ENCODE measurements at places on chromosomes 2 and 18. TPM values are rescaled to one million over a fixed set of nuclear protein-coding genes. Genes with fewer than 3 reads are reported as not detected.

G6PC2 gene
- total RNA-seq = not detected

XIRP2 gene
- total RNA-seq = not detected

UGT1A6 gene
- not detected for total RNA-seq

CD302 gene
- 3.0 TPM for total RNA-seq

C2orf66 gene
- not detected for total RNA-seq

LYPD6 gene
- not detected for total RNA-seq

ZNF2 gene
- total RNA-seq = 2.4 TPM

PAIP2B gene
- 2.4 TPM for total RNA-seq

SERTAD2 gene
- 31.1 TPM for total RNA-seq

DHRS9 gene
- total RNA-seq = not detected

ANTXR1 gene
- total RNA-seq = not detected

MC4R gene
- not detected for total RNA-seq

NFATC1 gene
- 77.8 TPM for total RNA-seq

IL36G gene
- not detected for total RNA-seq

LHCGR gene
- not detected for total RNA-seq

NEURL3 gene
- not detected for total RNA-seq

SERPINB8 gene
- 15.3 TPM for total RNA-seq

COLEC11 gene
- total RNA-seq = not detected

HS1BP3 gene
- 12.8 TPM for total RNA-seq

RPE gene
- total RNA-seq = 12.4 TPM

CYBRD1 gene
- 1.3 TPM for total RNA-seq

CACNB4 gene
- 0.65 TPM for total RNA-seq

CLEC4F gene
- not detected for total RNA-seq

AQP12B gene
- not detected for total RNA-seq

SCN9A gene
- not detected for total RNA-seq

C2orf92 gene
- total RNA-seq = 12.5 TPM

NCK2 gene
- 114 TPM for total RNA-seq

NOL4 gene
- total RNA-seq = not detected

CPO gene
- total RNA-seq = 0.22 TPM

SNORC gene
- total RNA-seq = 1.0 TPM

ACVR1C gene
- 8.5 TPM for total RNA-seq

MPP4 gene
- total RNA-seq = 0.17 TPM

PSMA8 gene
- 0.52 TPM for total RNA-seq

COL4A3 gene
- total RNA-seq = 0.23 TPM

PLEK gene
- total RNA-seq = 18.0 TPM

C2orf68 gene
- 31.2 TPM for total RNA-seq
